Stromal cell of bone marrow (primary cell): ENCODE measurements at places on chromosomes 2 and 18.

DNA sequence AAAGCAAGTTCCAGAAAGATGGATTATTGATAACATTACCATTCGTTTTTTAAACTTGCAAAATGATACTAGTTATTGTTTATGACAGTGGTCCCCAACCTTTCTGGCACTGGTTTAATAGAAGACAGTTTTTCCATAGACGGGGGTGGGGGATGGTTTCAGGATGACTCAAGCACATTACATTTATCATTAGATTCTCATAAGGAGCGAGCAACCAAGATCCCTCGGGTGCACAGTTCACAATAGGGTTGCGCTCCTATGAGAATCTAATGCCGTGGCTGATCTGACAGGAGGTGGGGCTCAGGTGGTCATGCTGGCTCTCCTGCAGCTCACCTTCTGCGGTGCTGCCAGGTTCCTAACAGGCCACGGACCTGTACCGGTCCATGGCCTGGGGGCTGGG is 86.2 kb downstream of the BCL2 start:
- no peak for DNase-seq

DNA sequence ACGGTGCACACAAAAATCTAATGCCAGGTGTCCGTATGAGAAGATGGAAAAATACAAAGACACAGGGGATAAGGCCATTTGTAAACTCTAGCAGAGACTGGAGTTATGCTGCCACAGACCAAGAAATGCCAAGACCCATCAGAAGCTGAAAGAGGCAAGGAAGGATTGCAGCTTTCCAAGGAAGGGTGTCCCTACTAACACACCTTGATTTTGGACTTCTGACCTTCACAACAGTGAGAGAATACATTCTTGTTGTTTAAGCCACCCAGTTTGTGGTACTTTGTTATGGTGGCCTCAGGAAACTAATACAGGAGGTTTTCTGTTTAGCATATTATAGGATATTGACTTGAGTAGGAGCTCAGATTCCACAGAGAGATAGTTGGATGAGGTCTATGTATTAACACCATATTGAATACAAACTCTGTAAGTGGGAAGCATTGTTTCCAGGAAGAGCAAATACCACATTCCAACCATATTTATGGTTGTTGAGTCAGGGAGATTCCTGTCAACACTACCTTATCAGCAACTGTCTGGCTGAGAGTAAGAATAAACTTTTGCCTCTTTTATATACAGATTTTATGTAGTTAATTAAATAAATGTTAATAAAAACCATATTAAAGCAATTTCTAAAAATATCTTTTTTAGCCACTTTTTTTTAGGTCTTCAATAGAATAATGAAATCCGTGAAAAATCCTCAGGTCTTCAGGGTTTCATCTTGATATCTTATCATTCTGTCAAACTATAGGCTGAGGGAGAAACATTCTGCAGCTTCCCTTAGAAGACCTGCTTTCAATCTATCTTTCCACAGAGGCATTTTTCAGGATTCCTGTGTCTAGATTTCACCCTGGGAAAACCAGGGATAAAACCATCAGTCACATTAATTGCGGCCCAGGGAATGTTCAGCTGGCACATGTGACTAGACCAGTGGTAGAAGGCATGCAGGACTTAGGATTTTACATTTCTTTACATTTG is 35.4 kb upstream of the HNMT start:
- DNase-seq: no peak

DNA sequence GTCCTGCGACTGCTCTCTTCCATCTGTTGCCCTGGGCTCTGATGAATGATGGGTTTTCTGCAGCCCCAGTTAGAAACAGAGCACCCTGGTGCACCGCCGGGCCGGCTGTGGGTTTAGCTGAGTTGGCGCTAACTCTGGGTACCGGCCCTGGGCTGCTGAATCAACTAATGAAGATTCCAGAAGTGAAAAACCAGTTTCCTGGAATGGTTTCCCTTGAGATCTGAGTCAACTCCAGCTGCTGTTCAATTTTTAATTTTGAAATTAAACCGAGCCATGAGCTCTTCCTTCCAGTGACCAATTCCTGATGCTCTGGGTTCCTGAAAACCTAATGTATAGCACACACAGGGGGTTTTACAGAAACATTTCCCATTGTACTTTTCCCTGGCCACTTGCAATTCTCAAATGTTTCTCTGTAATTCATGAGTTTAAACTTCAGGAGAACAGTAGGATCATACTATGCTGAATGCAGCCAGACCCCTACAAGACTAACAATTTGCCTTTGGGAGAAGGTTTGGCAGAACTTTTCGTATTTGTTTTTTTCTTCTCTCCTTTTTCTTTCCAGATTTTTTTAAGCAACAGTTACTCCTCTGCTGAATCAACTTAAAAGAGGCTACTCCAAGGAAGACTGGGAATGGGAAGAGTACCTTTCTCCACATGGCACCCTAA is 5.5 kb downstream of the COL6A3 start:
- peak; percentile 83 for DNase-seq

DNA sequence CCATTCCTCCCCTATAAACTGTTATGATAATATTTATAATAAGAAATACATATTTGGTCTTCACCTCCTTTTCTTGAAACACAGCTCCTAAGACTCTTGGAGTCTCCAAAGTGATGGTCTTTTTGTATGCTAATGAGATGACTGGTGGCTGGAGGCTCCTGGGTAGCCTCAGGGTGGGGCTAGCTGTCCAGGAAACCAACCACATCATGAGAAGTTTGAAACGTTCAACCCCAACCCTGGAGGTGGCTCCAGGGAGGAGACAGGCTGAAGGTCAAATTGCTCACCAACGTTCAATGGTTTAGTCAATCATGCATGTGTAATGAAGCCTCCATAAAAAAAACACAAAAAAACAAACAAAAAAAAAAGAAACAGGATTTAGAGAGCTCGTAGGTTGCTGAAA is 298.7 kb upstream of the MGAT5 start:
- no peak for DNase-seq

- no peak for DNase-seq
These were observed 15.8 kb downstream of the ATF2 start for GRCh38 chr2:175152242-175152641.

- no peak for DNase-seq
These were observed 10.3 kb upstream of the CHST10 start for GRCh38 chr2:100427627-100428258.

GRCh38 chr2:37190290-37190689 is 1.8 kb upstream of the SULT6B1 start:
- no peak for DNase-seq

DNA sequence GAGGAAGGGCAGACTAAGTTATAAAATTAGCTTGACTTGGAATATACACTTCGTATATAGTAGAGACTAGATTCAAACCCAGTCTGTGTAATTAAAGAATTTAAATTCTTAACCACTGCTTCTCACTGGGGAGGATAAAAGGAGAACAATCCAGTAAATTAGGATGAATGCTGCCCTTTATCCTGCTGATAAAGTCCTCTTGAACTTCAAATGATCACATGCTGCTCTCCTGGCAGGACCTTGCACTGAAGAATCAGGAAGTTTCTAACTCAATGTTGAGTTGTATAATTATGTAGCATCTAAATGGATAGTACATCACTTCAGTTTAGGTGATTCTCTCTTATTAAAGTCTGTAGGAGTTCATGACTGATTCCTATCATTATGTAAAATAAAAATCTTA is 1179.7 kb downstream of the DSC3 start:
- DNase-seq: no peak

DNA sequence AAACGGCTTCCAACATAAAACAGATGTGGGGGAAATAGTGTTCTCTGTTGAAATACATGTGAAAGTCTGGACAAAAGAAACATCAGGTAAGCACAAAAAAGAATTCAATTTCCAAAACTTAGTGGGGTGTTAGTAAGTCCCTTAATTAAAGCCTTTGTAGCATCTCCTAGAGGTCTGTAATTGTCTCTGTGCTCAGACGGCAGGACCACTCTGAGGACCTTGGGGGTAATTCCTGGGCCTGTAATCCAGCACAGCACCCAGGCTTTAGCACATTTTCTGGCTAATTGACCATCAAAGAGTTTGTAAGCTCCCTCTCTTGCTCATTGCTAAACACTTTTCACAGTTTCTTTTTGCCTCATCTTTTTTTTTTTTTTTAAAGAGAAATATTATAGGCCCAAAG is 80.3 kb downstream of the FARSB start:
- no peak for DNase-seq

GRCh38 chr18:45690975-45691815 is 32.8 kb upstream of the SLC14A1 start:
- peak; percentile 70 for DNase-seq

DNA sequence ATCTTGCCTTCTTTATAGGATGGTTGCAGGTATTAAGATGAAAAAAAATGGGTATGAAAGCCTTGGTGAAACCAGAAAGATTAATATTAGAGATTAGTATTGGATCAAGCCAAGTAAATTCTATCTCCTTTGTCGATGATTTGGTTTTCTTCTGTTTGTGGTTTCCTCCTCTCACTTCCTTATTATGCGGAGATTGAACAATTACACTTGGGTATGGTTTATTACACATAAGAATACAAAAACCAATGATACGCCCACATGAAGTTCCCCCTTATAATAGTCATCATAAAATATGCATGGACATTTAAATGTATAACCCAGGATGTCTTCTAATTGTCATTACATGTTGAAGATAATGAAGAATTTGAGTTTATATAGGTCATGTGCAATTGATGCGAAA is 4.9 kb downstream of the LTBP1 start:
- DNase-seq: no peak

DNA sequence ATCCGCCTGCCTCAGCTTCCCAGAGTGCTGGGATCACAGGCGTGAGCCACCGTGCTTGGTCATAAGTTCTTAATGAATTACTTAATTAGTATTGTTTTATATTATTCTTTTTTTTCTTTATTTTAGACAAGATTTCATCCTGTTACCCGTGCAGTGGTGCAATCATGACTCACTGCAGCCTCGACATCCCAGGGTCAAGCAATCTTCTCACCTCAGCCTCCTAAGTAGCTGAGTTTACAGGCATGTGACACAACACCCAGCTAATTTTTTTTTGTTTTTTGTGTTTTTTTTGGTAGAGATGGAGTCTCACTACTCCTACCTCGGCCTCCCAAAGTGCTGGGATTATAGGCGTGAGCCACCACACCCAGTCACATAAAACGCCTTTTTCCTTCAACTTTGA is 17.3 kb downstream of the C2orf42 start:
- no peak for DNase-seq

- no peak for DNase-seq
These were observed 10.0 kb downstream of the CAPN10 start for GRCh38 chr2:240596491-240596931.

DNA sequence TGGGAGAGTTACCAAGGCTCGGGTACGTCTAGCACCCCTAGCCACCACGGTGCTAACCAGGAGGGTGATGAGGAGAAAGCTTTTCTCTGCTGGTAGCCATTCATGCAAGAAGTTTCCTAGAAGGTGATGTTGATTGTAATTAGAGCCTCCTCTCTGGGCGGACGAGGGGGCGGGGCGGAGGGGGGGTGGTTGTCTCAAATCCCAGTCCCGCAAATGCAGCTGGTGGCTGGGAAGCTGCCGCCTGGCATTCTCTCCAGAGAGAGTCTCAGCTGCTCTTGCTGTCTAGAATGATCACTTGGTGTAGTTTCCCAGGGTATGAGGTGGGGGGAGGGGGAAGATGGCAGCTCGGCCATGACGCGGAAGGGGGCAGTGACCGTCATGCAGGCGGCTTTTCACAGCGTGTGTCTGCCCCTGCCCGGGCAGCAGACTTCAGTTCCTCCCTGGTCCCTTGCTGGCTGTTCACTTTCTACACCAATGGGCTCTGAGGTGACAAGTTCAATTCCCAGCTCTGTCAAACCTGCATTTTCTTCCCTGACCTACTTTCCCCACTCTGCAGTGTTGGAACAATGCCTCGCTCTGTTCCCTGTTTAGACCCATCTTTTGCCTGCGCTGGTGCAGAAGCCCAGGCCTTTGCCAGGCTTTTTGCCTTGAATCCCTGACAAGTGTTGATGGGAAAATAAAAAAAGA is 61.5 kb upstream of the KLF7 start:
- no peak for DNase-seq

DNA sequence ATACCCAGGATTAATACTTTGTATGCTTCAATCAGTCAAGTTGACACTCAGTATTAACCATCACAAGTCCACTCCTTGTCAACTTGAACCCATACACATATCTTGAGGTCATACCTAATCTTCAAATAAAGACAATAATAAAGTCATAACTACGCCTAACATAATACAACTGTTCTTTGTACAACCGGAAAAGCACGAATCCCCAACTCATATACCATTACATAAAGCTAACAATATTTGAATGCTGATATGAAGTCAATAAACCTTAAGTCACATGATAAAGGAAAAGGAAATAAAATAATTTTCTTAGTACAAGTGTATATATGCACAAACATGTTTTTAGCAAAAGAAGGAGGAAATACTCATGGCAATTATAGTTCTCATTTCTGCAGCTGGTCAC is 770.6 kb upstream of the GYPC start:
- DNase-seq: no peak

DNA sequence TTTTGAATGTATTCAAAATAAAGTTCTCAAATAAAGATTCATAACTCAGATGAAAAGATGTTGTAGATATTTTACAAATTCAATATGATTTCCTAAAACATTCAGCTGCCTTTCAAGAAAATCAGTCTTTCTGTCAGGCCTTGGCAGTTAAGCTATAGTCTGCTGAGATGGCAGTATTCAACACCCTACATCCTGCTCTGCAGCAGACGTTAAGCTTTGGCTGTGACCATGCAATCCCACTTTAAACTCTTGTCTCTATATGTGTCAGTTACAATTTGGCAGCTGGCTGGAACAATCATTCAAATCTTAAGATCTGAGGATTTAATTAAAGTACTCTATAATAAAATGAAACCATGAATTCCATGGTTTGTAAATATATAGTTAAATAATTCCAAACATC is 567.3 kb upstream of the ZNF804A start:
- DNase-seq: no peak

GRCh38 chr2:136206613-136207012 is 88.7 kb upstream of the CXCR4 start:
- no peak for DNase-seq

GRCh38 chr2:27083410-27084296 is 2.9 kb upstream of the KHK start:
- DNase-seq: no peak

DNA sequence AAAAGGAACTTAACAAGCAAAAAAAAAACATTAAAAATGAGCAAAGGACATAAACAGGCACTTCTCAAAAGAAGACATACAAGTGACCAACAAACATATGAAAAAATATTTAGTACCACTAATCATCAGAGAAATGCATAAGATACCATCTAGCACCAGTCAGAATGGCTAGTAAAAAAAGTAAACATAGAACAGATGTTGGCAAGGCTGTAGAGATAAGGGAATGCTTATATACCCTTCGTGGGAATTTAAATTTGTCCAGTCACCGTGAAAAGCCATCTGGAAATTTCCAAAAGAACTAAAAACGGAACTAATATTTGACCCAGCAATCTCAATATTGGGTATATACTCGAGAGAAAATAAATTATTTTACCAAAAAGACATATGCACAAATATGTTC is 1751.3 kb upstream of the LRRTM1 start:
- DNase-seq: no peak

GRCh38 chr2:29950481-29950880 is 29.1 kb upstream of the ALK start:
- no peak for DNase-seq
